Activated gamma-delta T cell treated with Interleukin-2 at 50 U/mL for 16 hours (primary cell): ENCODE measurements at places on chromosomes 6 and 20.

- DNase-seq = no peak
Observed at GRCh38 chr20:23397961-23398360, 23.3 kb downstream of the NAPB start.

DNA sequence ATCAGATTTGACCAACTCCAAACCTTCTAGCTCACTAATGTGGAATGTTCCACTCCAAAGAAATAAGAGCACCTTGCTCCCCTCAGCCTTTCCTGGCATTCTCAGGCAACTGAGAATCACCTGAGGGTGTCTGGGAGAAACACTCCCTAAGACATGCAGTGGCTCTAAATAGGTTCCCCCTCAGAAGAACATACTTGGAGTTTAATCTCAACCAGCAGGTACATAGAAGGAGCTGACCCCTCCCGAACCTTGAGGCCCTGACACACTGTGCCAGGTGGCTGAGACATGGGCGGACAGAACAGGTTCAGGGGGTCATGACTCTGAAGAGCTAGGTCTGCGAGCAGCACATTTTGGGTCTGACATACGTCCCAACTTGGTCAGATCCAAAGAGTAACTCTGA is 107.6 kb upstream of the MAP3K4 start:
- no peak for DNase-seq

- DNase-seq = no peak
Observed at GRCh38 chr20:54208548-54209176, 775 bp downstream of the PFDN4 start.

- no peak for DNase-seq
Observed at GRCh38 chr6:148888856-148889255, 142.0 kb downstream of the UST start.

- DNase-seq = no peak
Observed at GRCh38 chr6:13611715-13612114, 3.4 kb upstream of the NOL7 start.

GRCh38 chr6:80143419-80143937 is 37.0 kb downstream of the BCKDHB start:
- no peak for DNase-seq

DNA sequence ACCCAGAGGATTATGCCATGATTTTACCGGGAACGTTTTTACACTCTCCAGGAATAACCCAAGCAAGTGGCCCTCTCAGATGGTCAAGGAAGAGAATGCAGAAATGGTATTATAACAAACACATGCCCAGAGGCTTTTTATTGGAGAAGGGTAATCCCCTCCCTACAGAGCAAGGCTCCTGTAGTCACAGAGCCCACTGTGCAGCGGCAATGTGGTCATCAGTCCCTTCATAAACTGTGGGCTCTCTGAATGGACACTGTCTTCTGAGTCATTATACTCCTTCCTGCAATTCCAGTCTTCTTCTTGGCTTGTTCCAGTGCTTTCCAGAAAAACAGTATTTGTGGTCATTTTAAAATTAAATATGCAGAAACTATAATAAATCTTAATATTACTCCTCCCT is 74.7 kb downstream of the LAMA4 start:
- no peak for DNase-seq

GRCh38 chr6:127342946-127343808 is at the start of gene ECHDC1:
ECHDC1 (minus strand) TSS chr6:127343609; CDS start chr6:127331028, 12,581 bp downstream.
- DNase-seq = peak; percentile 63

- no peak for DNase-seq
Observed at GRCh38 chr6:159047891-159048685, 3.3 kb upstream of the TAGAP start.
